ENCODE measurements at places on chromosomes 12 and 14.
A peak's percentile ranks its signal among the peaks of the same experiment; 100 is the strongest.

- no peak for DNase-seq
Measured at GRCh38 chr14:105939810-105940508, 413.6 kb downstream of the TMEM121 start.

DNA sequence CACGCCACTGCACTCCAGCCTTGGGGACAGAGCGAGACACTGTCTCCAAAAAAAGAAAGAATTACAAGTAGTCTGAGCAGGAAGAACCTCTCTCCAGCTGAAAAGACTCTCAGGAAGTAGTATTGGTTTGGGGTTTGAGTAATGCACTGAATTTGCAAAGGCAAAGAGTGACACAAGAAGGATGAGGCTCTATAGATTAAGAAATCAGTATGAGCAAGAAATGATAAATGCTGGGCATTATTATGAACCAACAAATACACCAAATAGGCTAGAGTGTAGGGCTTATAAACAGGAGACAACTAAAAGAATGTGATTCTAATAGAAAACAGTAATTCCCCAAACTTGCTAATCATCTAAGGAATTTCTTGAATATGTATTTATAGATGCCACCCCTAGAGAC, 2.6 kb upstream of the SLC35E3 start:
- DNase-seq = no peak

DNA sequence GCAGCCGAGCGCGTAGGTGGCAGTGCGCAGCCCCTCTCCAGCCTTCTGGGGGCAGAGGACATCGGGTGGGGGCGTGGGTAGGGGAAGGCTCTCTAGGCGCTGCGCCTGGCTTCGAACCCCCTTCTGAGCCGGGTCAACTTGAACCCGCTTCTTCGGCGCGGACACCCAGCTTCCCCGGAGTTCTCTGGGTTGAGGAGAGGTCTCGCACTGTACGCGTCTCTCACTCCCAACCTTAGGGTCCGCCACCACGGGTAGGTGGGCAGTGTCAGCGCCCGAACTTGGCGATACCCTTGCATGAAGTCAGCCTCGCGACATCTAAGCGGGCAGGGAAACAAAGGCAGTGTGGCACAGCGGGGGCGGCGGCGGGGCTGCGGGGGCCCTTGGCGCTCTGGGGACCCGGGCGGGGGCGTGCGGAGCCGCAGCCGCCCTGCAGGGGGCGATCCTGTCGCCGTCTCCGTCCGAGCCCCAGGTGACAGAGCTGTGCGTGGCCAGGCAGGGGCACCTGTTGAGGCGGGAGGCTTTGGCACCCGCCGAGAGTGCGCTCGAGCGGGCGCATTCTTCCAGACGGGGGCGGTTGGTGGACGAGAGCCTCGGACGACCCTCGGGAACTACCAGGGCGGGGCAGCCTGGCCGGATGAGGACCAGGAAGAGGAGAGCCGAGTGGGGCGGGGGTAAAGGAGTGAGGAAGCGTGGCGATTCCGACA, 1.1 kb downstream of the GALNT16 start:
- peak; percentile 62 for DNase-seq

GRCh38 chr12:65494537-65494936, 216.1 kb downstream of the MSRB3 start:
- DNase-seq = no peak

- DNase-seq = no peak
Measured at GRCh38 chr12:93783832-93784231, 106.7 kb downstream of the CRADD start.

- no peak for DNase-seq
Measured at GRCh38 chr12:66131067-66131688, 628 bp upstream of the LLPH start.

DNA sequence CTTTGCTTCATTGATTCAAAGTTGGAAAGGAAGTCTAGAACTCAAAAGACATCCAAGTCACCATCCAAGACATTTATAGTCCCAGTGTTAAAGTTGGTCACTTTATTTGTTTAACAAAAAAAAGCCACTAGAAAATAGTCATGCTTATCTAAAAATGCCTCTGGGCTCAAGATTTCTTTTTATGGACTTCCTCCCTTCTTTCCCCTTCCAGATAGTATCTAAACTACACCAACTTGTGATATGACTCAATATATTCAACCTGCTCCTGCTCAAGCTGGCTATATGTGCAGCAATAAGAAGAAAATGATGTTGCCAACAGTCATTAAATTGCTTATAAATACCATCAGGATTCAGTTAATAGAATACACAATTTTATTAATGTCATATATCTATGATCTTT, 1177.1 kb downstream of the FLRT2 start:
- no peak for DNase-seq

DNA sequence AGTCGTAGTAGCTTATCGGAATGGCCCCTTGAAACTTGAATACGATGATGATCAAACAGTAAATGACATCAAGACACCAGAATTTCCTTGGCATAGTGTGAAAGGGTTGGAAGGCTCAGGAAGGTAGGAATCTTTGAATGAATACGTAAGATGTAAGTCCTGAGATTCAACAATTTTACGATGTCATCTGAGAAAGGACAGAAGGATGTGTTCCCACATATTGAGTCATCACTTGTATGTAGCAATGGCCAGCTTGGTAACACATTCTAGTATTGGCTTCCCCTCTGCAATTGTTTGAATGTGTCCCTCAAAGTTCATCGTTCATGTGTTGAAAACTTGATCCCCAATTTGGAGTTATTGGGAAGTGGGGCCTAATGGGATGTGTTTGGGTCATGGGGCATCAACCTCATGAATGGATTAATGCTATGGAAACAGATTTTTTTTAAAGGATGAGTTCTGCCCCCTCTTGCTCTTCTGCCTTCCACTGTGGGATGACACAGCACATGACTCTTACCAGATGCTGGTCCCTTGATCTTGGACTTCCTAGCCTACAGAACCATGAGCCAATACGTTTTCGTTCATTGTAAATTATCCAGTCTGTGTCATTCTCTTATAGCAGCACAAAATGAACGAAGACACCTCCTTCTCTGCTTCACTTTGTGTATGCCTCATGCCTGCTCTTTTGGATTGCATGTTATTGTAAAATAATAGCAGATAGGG, 284.6 kb downstream of the BCAT1 start:
- DNase-seq = no peak

- no peak for DNase-seq
Measured at GRCh38 chr14:89254166-89254909, 162.7 kb downstream of the FOXN3 start.

- no peak for DNase-seq
Measured at GRCh38 chr14:76191297-76191696, 39.6 kb downstream of the GPATCH2L start.

DNA sequence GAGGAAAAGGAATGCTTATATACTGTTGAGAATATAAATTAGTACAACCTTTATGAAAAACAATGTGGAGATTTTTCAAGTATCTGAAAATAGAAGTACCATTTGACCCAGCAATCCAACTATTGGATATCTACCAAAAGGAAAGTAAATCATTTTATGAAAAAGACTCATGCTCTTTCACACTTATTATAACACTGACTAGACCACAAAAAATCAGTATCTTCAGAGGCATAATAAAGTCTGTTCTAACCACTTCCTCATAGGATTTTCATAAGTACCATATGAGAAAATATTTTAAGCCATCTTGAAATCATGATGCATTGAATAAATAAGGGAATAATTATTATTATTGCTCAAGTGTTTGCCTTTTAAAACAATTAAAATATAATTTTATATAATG, 90.8 kb downstream of the SLCO1B1 start:
- DNase-seq = no peak

DNA sequence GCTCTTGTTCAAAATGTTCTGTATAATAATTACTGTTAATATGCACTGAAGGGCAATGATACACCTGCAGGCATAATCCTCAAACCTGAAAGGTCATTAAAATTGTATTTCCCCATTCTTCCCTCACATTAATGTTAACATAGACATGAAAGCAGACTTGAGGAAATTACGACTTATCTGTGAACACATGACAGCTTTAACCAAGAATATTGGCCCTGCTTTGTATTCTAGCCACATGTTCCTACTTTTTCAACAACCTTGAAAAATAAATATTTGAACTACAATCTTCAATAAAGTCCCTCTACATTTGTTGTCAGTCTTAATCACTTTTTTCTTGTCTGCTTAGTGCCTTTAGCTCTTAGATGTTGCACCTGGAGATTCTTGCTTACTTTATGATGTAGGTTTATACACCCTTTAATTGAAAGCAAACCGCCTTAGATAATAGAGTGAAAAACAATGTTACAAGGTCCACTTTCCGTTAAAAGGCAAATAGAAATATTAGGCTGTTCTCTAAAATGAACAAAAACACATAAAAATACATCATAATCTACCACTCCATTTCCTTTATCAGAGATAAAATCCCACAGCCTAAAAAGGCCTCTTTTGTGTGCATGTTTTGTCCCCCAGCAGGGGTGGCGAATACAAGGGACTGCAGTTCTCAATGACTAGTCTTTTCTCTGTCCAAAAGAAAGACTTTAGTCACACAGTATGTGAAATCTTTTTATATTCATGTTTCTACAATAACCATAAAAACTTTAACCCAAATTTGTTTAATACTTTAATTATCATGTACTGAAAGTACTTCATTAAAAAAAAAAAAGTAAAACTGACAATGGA, 55.9 kb downstream of the ZFC3H1 start:
- DNase-seq = no peak

- DNase-seq = no peak
Measured at GRCh38 chr12:19434538-19434937, 4.8 kb upstream of the AEBP2 start.

DNA sequence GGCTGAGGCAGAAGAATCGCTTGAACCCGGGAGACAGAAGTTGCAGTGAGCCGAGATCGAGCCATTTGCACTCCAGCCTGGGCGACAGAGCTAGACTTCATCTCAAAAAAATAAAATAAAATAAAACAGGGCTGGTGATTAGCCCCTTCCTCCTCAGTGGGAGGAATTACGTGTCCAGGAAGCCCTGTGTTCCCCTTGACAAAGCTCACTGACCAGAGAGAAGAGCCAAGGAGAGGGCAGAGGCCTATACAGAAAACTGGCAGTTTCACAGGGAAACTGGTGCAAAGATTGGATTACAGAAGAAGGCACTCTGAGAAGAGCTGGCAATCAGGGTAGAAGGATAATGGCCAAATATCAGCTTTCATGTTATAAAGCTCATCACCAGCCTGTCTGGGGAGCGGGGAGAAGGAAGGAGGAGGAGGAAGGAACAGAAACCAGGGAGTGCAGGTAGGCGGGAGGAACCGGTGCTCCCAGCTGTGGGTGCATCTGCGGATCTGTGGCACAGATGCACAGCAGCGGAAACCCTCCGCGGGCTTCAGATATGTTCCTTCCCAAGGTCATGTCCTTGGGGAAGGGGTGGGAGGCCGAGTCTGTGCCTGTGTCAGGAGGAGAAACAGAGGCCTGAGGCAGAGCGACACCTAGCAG, 6.7 kb downstream of the RAB15 start:
- no peak for DNase-seq

- peak; percentile 40 for DNase-seq
Measured at GRCh38 chr12:124566997-124567672, at the start of gene NCOR2. NCOR2 (minus strand) TSS chr12:124567612; CDS start chr12:124495251, 72,361 bp downstream.

DNA sequence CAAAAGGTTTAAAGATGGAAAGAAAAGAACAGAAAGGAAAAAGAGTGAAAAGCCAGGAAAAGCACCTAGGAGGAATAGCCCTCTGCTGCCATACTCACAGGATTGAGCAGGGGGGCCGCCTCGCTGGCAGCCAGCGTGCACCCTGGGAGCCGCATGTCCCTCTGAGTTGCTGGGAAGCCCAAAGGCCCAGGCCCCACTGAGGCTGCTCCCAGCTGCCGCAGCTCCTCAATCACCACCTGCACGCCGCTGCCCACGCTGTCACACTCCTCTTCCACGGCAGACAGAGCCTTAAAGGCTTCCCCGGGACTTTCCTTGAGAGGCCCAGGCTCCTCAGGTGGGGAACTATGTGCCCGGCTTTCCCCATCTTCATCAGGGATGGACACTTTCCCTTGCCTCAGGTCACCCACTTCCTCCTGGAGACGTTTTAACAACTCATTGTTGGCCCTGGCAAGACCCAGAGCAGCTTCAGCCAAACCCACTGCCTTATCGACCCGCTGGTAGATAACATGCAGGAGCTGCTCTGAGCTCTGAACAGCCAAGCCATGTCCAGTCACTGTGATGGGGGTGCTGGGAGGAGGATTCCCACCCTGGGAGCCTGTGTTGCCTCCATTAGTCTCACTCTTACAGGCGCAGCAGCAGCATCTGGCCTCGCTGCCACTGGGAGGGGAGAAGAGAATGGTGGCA, 11.5 kb downstream of the C14orf93 start:
- DNase-seq = no peak

GRCh38 chr12:60921541-60921940, 1325.7 kb downstream of the SLC16A7 start:
- no peak for DNase-seq

- DNase-seq = no peak
Measured at GRCh38 chr14:58724702-58725101, 86.9 kb downstream of the DACT1 start.

GRCh38 chr14:44945264-44945663, 16.5 kb downstream of the KLHL28 start:
- DNase-seq = no peak

DNA sequence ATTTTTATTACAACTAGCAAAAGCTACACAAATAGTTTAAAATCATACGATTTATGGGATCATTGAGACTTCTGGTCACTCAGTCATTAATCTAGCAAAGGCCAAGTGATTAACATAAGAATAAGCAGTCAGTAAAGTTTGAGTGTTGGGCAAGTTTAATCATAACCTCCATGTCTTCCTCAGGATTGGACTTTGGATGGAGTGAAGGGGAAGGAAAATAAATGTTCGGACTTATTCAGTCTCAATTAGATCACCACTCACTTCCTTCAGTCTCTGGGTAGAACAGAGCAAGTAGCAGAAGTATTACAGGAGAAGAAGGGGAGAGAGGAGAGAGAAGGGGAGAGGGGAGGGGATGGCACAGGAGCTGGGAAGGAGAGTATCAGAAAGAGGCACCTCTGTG, 31.4 kb downstream of the CPM start:
- DNase-seq = no peak

- no peak for DNase-seq
Measured at GRCh38 chr12:6068227-6068626, 56.2 kb downstream of the VWF start.

DNA sequence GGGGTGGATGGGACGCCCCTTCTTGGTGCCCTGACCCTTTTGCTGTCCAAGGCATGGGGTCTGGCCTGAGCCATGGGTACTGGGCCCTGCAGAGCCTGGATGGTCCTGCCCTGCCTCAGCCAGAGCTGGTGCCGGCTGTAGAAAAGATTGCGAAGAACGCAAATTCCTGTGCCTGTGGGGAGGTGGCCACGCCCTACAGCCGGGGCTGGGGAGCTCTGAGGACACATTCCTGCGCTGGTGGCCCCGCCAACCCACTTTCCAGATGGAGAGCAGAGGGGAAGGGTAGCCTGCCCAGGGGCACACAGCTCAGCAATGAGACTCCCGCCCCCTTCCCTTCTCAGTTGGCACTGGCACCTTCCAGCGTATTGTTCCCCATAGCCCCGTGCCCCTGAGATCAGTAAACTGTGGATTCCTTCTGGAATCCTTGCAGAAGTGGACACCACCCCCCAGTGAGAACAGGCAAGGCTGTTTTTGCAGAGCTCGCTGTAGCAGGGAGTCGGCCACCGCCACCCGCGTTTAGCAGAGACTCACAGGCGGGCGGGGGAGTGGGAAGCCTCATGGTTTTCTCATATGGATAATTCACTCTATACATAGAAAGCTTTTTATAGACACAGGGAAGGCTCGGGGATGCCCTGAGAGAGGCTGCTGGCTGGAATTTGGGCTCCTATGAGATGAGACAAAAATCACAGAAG, 8.6 kb downstream of the INF2 start:
- no peak for DNase-seq
